ENCODE measurements at places on chromosomes 1 and 21.

DNA sequence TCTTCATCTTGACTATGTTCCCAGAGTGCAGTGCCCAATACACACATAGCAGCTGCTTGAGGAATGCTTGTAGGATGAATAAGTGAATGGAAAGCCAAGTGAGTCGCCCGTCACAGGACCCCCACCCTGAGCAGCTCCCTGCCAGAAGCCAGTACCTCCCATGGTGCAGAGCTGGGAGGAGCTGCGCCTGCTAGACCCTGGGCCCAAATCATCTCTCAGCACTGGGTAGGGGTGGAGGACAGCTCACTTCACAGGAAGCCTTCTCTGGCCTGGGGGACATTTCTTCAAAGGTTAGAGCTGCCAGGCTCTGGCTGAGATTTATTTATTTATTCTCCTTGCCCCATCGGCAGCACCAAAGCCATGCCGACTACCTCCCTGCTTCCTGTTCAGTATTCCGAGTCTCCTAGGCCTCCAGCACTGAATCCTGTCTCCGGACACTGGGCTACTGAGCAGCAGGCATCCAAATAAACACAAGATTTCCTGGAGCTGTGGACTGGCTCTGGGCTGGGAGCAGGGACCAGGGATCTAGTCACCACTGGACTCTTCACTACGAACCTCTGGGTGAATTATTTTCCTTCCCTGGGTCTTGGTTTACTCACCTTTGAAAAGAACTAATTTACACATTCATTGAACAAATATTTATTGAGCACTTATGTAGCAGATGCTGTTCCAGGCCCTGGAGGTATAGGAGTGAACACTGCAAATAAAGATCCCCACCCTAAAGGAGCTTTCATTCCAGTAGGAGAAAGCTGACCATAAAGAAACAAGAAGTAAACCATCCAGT is 187.7 kb downstream of the TRABD2B start:
- DNase-seq = no peak

GRCh38 chr1:99613716-99614115 is 32.2 kb upstream of the PALMD start:
- DNase-seq = no peak

DNA sequence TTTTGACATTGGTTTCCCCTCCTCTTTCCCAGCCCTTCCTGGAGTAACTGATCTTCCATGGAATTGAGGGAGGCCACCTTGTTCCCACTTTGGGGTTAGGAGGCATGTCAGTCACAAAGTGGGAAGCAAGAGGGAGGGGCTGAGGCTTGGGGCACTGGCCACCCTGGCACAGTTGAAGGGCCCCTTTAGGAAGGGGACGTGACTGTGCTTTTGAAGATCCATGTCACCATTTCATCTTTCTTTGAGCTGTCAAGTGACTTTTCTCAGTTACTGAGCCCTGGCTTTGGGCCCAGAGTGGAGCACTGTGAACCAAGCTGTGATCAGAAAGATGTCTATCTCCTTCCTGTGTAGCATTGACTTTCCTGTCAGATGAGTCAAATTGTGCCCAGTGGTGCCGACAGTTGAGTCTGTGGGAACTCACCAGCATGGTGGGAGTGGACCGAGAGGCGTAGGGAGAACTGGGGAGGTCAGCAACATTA is 38.5 kb upstream of the TDRD10 start:
- peak; percentile 74 for DNase-seq

- peak; percentile 84 for DNase-seq
Observed at GRCh38 chr1:43836267-43836951, 97.2 kb upstream of the ARTN start.

DNA sequence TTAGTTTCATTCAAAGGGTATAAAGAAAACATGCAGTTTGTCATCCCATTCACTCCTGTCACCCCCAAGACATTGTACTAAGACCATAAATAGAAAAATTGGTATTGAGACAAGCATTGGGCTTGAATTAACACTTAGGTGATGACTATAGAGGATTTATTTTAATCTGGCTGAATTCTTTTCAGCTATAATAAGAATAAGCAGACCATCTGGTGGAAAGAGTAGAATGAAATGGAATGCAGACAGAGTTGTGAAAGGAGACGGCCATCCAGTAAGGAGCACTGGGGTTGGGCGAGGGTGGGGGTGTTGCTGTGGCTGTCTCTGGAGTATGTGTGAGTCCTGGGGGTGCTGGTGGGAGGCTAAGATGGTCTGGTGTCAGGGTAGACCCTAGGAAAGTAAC is 125.0 kb upstream of the IVNS1ABP start:
- DNase-seq = no peak

- no peak for DNase-seq
Observed at GRCh38 chr1:38444311-38444710, 397.7 kb upstream of the POU3F1 start.

GRCh38 chr1:31335007-31335406 is 37.9 kb downstream of the FABP3 start:
- no peak for DNase-seq

GRCh38 chr21:41635874-41636273 is 127.9 kb upstream of the TMPRSS2 start:
- DNase-seq = no peak

DNA sequence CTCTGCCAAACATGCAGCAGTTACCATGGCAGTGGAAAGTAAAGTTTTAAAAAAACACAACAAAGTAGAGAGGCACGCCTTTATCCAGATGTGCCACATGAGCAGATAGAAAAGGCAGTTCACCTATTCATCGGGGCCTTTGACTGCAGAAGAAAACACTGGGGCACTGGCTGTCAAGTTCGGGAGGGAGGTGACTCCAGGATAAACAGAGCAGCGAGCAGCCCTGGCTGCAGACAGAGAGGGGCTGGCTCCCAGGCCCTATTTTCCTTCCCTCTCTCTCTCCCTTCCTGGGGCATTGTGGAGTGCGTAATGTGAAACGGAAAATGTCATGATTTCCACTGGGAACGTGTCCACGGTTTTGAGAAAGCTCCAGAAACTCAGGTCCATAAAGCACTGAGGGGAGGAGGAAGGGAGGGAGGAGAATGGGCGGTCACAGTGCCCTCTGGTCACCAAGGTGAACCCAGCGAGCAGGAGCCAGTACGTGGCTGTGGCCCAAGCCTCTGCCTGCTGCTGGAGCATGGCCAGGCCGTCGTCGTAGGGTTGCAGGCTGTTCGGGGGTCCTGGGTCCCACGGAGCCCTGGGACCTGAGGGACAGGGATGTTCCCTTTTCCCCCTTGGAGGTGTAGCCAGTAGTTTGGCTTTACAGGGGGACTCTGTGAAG is 114.7 kb upstream of the IRF2BP2 start:
- DNase-seq = peak; percentile 74
